CD4-positive, alpha-beta T cell treated with Interleukin-1 beta for 1 hour (primary cell): ENCODE measurements at places on chromosomes 12 and 14.

DNA sequence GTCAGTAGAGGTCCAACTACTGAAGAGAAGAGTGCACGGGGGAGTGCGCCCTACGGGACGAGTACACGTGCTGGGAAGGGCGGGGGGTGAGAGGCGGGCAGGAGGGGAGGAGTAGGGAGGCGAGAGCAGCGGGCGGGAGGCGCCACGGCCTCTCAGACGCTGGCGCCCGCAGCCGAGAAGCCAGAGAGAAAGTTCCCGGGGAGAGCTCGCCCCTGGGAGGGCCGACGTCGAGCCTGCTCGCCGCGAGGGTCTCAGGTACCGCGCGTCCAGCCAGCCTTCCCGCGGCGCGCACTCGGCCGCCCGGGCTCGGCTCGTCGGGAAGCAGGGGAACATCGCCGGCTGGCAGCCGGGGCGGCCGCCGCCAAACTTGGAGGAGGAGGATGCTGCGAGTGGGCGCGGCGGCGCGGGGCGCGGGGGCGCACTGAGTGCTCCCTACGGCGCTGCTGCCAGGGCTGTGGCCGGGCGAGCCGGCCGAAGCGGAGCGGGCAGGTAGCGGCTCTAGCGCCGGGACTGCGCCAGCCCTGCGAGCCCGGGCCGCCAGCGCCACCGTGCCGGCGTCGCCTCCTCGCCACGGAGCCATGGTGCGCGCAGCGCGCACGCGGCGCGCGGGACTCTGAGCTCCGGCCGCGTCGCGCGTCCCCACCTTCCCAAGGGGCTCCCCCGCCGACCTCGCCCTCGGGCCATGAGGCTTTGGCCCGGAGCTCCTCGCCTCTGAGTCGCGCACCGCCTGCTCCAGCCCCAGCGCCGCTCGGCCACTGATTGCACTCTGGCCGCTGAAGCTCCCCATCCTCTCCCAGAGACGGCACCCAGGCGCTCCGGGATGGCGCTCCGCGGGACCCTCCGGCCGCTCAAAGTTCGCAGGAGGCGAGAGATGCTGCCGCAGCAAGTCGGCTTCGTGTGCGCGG, at the start of gene SLC24A4:
TSS of gene SLC24A4 (plus strand) at position 155 of the 905 bp plus-strand sequence. CDS start at position 821, 666 bp downstream.
- DNase-seq, result no peak

GRCh38 chr12:104091136-104091535, 26.8 kb downstream of the HCFC2 start:
- no peak for DNase-seq

DNA sequence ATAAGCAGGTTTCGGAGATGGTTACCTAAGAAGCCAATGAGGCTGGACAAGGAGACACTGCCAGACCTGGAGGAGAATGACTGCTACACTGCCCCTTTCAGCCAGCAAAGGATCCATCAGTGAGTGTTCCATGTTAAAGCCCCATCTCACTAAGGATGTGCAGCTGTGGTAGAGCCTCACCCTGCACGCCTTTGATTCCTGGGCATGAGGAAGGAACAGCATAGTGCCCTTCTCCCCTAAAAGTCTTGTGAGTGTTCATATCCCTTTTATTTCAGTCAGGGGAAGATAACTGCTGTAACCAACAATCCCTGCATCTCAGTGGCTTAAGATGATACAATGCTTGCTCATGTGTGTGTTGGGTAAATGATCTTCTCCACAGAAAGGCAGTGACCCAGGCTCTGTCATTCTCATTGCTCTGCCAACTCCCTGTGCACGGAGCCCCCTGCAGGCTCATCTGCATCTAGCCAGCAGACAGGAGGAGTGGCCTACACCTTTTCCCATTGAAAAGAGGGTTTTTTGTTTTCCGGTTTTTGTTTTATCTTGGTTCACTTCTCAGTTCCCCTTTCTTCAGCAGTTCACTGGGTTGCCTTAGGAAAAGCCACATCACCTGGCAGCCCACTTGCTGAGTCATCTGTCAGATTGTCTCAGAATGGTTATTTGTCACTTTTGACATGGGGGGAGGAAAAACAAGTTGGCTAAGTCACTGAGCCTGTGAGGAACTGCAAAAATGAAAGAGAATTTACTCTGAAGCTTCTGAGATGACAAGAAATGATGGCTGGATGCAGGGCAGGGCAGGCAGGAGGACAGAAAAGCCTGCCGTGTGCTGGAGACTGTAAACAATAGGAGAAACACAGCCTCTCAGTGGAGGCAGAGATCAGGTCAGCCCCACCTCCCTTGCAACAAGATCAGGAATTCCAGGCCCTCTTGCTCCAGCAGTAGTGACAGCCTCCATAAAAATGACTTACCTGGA, 193.3 kb downstream of the ANO4 start:
- DNase-seq, result peak; percentile 1

DNA sequence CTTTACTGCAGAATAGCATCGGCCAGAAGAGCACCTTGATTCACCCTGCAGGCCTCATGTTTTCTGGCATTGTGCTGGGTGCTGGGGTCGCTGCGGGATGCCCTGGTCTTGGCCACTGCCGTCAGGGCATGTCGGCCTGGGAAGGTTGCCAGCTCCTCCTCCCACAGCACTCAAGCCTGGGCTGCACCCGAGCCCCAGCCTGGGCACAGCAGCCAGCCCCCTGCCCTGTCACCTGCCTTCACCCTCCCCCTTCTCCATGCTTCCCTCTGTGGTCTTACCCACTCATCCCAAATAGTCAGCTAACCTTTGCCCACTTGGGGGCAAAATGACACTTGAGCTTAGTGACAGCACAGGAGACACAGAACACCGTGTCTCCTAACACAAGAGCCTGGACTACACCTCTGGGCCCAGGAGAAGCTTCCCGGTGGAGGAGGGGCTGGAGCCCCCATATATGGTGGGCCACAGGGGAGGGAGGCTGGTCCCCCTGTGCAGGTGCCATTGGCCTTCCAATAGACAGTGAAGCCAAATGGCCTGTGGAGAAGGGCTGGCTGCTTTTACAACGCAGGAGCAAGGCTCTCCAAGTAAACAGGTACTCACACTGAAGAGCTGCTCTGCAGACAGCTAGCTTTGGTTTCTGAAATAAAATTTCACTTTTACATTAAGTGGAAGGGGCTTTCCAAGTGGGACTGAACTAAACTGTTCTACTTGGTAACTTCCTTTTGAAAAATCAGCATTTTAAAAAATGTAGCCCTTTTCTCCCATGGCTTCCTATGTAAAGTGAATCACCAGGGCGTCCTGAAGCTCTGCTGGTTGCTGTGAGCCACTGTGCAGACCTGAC, 51.2 kb upstream of the AMN start:
- DNase-seq, result no peak

DNA sequence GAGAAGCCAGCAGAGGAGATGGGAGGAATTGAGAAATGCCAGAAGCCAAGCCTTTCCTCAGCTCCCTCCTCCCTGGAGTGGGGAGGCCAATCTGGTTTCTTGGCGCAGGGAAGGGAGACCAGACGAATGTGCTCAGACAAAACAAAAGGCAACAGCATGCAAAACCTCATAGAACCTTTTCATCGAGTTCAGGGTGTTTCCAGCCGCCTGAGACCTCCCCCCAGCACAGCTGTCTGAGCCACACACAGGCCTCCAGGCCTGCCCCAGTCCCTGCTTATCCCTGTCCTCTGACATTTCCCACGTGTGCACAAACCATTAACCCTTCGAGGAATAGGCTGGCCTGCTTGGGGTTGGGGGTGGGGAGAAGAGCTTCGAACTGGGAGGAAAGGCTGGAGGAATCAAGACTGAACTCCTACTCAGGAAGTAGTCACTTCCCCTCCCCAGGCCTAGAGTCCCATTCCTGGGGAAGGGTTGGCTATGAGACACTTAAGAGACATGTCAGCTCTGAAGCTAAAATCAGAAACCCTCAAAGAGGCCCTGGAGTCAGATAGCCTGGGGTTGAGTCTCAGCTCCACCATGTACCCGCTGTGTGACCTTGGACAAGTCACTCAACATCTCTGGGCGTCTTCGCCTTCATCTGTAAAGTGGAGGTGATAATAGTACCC, 10.7 kb downstream of the TBX3 start:
- no peak for DNase-seq

- DNase-seq, result no peak
Observed at GRCh38 chr12:128442096-128442495, 175.1 kb downstream of the TMEM132C start.

DNA sequence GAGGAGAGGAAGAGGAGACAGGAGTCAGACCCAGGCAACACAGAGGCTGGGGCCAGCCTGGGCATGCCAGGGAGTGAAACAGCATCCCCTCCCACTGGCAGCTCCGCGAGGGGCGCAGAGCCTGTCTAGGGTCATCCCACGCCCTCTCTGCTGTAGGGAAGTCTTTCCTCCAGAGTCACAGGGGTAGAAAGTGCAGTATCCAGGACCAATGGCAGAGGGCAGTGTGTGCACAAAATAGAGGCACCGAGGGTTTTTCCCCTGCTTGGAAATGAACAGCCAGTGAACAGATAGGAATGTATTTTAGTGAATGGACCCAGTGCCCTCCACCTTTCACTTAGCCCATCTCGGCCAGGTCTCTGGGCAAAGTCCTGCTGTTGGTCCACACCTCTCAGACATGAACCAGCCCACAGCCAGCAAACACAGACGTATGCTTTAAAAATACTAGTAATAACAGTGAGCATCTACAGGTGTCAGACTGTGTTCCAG, 9.4 kb upstream of the KRT74 start:
- DNase-seq, result peak; percentile 68
